ENCODE measurements at places on chromosomes 4 and X. TPM values are rescaled to one million over a fixed set of nuclear protein-coding genes. Genes with fewer than 3 reads are reported as not detected.

Gene DEFB131A
- not detected for total RNA-seq

- no peak for DNase-seq
- no peaks in the 10 kb centered on the region for H3K27me3 ChIP-seq
- no peaks in the 10 kb centered on the region for H3K4me1 ChIP-seq
- H3K4me3 ChIP-seq: no peak overlapping the region
- no peak overlapping the region for H3K27ac ChIP-seq
Measured at GRCh38 chrX:25561190-25561589, 545.4 kb upstream of the ARX start.

Gene KIAA1210
- total RNA-seq: not detected

GRCh38 chr4:4968161-4968725, 51.0 kb downstream of the CYTL1 start:
- DNase-seq: no peak
- no peak overlapping the region for H3K4me3 ChIP-seq
- H3K27me3 ChIP-seq: peaks cover 5% of the 10 kb centered on the region
- H3K4me1 ChIP-seq: no peaks in the 10 kb centered on the region
- peaks cover 5% of the 10 kb centered on the region for H3K36me3 ChIP-seq

Gene SLC9A7
- 12.4 TPM for total RNA-seq
